Activated CD8-positive, alpha-beta memory T cell treated with anti-CD3 and anti-CD28 coated beads for 4 hours (primary cell): ENCODE measurements at places on chromosomes 7 and 10.

DNA sequence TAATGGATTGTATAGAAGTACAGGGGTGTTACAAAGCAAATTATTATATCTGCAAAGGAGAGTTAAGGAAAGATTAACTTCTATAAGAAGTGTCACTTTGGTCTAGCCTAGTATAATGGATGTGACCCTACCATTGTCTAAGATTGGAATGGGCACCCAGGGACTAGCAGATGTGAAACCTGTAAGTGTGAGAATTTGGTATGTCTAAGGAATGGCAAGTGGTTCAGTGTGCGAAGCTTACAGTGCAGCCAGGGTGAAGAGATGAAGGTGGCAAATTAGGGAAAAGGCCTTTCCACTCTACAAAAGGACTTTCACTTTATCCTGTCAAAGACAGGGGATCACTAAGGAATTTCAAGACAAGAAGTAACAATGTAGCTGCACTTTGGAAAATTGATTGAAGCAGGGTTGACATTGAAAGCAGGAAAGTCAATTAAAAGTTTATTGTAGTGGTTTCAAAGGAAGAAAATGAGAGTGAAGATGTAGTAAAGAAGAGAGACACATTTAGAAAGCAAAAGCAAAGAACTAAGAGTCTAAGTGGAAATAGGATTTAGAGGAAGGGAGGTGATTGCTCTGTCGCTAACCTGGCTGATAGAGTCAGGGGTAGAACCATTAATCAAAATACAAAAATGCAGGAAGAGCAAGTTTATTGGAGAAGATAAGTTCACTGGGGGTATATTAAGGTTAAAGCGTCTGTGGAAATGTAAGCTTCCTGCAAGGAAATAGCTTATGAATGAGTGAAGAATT, 47.4 kb downstream of the KCND2 start:
- no peak for DNase-seq

DNA sequence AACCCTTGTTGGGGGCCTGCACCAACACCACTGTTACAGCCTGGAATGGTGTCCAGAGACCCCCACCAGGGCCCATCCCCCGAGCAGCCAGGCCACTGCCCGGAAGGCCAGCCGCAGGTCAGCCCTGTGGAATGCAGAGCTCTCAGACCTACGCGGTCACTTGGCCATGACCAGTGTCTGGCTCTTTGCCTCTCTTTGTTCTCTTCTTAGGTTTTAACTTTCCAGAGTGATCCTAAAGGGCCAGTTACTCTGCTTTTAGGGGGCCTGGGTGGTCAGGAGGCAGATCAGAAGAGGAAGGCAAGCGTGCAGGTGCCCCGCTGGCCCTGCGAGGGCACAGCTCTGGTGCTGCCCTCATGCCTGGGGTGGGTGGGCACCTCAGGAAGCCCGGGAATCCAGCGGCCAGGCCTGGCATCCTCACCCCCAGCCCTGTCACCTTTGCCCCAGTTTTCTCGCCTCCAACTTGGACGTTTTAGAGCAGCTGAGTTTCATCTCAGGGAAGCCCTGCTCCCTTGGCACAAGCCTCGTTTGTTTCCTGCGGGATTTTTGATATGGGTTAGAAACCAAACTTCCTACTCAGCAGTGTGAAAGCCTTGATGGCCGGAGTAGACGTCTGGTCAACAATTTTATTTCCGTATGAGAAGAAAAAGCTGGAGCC, 62.5 kb upstream of the CHST15 start:
- no peak for DNase-seq

DNA sequence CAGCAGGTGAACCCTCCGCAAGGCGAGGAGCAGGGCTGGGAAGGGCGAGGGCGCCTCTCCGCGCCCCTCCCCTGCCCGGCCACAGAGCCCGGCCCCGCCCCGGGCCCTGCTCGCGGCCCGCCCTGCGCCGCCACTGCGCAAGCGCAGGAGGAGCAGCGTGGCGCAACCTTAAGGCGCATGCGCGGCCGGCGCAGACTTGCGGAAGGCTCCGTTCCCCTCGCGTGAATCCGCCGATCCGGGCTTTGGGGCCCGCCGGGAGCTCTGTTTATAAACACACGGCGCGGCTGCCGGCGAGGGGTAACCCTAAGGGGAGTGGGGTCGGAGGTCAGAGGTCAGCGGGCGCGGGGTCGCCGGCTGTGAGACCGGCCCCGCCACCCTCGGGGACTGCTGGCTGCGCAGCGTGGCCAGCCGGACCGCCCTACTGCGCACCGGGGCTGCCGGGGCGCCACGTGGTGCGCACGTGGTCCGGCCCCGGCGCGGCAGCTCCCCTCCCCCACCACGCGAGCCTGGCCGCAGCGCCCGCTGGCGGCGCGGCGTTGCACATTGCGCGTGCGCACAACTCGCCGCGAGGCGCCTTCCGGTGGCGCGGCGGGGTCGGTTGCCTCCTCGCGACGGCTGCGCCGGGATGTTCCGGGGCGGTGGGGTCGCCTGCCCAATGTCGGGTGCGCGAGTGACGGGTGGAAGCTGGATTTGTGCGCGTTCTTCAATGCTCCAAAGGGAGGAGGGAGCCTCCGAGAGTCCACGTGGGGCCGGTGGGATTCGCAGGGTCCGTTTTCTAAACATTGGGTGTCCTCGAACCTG, 40.2 kb upstream of the FOXK1 start:
- peak; percentile 90 for DNase-seq

- no peak for DNase-seq
Observed at GRCh38 chr7:55526770-55527169, 45.5 kb downstream of the VOPP1 start.

GRCh38 chr10:48459270-48460150, 145.4 kb downstream of the ARHGAP22 start:
- no peak for DNase-seq

- DNase-seq = no peak
Observed at GRCh38 chr10:65501259-65501658, 1424.6 kb upstream of the LRRTM3 start.

- DNase-seq = no peak
Observed at GRCh38 chr7:128681794-128682537, 9.9 kb downstream of the GARIN1A start.

GRCh38 chr10:86360657-86361056, 5.9 kb downstream of the GRID1 start:
- no peak for DNase-seq
